ENCODE measurements at places on chromosomes 4 and X.

- DNase-seq: no peak
These were observed 200.4 kb downstream of the ARAP2 start for GRCh38 chr4:36043901-36044300.

DNA sequence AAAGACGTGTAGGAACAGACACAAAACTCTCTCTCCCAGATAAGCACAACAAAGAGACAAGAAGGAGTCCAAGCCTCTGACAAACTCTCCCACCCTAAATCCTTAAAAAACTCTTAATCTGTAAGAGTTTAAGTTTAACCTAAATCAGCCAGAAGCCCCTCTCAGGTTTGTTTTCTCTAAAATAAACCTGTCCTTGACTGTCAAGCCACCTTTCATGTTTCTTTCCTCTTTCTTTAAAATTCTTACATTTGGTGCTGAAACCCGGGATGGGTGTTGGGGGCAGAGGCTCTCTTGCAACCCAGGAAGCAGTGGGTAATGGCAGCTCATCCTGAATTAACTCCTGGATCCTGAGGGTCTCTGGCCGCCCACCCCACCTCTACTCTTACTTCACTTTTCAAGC, 107.8 kb upstream of the TENT5D start:
- DNase-seq: no peak

DNA sequence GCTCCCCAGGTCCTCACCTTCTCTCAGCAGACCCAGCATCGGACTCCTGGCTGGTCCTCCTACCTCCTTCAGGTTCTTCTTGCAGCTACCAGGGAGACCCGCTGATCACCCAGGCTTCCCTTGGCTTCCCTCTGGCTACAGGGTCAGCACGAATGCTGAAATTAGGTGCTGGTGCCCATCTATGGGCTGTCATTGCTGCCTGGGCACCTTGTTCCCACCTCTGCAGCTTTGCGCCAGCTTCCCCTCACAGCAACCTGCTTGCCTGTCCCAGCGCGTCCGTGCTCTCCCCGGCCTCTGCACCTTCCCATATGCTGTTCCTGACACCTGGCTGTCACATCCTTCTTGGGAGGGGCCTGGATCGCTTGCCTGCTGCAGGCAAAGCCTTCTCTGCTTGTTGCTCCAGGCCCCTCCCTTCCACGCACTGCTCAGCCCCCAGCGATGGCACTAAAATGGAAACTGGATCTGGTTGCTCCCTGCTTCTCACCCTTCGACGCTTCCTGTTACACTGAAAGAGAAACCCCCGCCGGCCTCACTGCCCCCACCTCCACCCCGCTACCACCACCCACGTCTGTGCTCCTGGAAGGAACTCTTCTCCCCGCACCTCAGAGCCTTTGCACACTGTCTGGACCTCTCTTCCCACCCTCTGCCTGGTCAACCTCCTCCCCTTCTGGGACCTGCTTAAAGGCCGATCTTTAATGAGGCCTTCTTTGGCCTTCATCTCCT, 22.2 kb downstream of the C4orf50 start:
- no peak for DNase-seq

- no peak for DNase-seq
These were observed 1434.8 kb downstream of the RAPGEF2 start for GRCh38 chr4:160537681-160538080.

- DNase-seq: peak; percentile 83
These were observed 45.9 kb upstream of the CDKN2AIP start for GRCh38 chr4:183398298-183399125.

GRCh38 chr4:67928546-67928945, 34.7 kb downstream of the TMPRSS11A start:
- DNase-seq: no peak

DNA sequence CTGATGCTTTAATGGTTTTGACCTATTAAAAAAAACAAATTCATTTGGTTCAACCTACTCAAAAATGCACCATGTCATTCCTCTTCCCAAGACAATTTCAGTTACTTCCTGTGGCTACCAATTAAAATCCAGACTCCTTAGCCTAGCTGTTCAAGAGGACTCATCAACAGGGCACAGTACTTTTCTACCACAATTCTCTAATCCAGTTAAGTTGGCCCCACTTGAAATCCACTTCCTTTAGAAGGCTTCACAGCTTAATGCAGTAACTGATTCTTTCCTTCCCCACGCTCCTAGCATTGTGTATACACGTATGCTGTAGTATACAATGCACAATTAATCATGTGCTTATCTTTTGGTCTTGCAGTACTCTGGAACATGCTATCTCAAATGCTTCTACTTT, 129.8 kb downstream of the UGT8 start:
- DNase-seq: no peak

GRCh38 chrX:40579141-40579540, 1.6 kb upstream of the ATP6AP2 start:
- DNase-seq: no peak

GRCh38 chr4:69849297-69849696, 10.6 kb downstream of the SULT1E1 start:
- DNase-seq: no peak

DNA sequence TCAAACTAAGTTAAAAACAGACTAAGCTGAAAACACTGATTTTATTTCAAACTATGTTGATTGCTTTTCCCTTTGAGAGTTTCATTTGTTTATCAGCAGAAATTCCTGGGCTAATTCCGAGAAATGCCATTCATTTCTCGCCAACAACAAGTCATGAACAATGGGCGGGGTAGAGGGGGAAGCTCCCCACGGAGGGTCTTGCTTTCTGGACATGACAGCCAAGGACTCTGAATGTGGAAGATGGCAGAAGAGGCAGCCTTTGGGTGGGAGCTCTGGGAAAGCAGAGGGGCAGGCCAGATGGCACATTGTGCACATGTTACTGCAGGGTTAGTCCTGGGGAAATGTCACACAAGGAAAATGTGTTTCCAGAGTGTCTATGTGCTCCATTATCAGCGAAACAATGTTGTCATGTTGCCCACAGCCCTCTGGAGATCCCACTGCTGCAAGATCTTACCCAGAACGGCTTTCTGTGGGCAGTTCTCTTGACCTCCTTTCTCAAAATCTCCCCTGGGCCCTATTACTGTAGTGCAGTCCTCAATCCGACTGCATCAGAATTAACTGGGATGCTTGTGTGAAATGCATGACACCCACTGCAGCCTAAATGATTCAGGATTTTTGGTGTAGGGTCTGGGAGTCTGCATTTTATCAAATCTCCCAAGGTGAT, 45.0 kb downstream of the CHRDL1 start:
- DNase-seq: no peak

- DNase-seq: peak; percentile 36
These were observed 7.6 kb downstream of the FABP2 start for GRCh38 chr4:119314356-119314755.

DNA sequence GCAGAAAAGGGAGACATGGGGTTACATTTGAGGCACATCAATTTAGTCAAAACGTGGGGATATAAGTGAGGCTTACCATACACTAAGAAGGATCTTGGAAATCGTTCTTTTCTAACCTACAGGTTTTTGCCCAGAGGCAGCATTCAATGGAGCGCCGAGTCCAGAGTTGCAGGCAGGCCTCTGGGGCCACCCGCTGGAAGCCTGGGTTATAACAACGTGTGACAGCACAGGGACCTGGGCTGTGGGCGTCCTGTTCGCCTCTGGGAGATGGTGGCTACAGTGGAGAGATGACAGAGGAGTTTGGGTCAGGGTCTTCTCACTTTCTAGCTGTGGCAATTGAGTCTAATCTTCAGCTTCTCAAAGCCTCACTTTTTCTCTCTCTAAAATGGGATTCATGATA, 53.9 kb downstream of the ENPP6 start:
- DNase-seq: peak; percentile 62

DNA sequence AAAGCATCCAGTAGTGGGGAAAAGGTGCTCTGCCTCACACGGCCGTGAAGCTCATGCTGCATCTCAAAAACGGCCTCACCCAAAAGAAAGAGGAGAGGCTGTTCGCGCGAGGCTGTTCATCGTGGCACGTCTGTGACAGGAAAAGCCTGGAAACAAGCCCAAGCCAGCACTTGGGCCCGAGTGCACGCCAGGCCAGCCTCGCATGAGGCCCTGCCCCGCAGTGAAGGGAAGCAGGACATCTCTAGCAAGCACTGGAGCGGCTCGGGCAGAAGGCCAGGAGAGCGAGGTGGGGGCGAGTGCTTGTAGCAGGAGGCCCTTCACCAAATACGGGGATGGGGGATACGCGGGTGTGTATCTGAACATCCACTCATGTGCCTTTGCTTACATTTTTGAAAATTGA, 39.9 kb upstream of the MXD4 start:
- no peak for DNase-seq

DNA sequence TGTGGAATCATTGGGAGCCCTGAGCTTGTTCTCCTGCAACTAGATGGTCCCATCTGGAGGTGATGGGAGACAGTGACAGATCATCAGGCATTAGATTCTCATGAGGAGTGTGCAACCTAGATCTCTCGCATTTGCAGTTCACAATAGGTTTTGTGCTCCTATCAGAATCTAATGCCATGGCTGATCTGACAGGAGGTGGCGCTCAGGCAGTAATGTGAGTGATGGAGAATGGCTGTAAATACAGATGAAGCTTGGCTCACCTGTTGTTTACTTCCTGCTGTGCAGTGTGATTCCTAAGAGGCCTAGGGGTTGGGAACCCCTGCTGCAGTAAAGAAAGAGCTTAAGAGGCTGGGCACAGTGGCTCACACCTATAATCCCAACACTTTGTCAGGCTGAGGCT, 42.2 kb upstream of the PUDP start:
- no peak for DNase-seq

- no peak for DNase-seq
These were observed 37.2 kb downstream of the CXXC4 start for GRCh38 chr4:104457308-104457981.

GRCh38 chrX:70494441-70494840, 49.8 kb downstream of the DLG3 start:
- DNase-seq: peak; percentile 25

DNA sequence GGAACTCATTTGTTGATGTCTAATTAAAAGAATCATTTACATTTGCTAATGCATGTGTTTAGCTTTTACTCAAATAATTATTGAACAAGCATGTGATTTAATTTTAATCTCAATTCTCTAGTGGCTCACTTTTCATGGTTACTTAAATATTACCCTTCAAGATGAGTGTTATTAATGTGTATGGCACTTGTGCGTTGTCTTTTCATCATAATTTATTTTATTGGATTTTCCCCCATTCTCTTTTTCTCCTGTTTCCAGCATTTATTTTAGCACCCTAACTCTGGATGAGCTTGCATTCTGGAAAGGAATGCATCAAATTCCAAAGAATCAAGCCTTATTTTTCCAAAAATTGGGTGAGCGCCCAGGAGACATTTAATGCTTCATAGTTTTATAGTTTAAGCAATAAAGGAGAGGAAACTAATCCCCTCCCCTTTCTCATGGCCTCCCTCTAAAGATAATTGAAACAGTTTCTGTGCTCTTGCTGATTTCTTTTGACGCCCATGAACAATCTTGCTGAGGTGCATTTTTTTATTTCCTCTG, 191.1 kb upstream of the FAT4 start:
- peak; percentile 5 for DNase-seq

GRCh38 chr4:152691761-152692160, 12.0 kb upstream of the TMEM154 start:
- DNase-seq: no peak

DNA sequence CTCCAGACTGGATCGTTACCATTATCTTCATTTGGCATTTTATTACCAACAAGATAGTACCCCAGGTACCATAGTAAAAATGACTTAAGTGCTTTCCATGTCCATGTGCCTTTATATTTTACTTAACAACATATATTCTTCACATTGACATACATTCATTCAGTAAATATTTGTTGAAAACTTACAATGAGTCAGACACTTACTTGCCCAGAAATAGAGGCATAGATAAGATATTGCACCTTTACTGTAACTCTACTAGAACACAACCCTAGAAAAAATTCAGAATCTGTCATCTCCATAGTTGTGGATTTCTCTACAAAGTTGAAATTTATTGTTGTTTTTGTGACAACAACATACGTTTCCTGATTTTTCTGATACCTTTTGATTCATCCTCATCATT, 640.6 kb downstream of the RPA4 start:
- DNase-seq: no peak

DNA sequence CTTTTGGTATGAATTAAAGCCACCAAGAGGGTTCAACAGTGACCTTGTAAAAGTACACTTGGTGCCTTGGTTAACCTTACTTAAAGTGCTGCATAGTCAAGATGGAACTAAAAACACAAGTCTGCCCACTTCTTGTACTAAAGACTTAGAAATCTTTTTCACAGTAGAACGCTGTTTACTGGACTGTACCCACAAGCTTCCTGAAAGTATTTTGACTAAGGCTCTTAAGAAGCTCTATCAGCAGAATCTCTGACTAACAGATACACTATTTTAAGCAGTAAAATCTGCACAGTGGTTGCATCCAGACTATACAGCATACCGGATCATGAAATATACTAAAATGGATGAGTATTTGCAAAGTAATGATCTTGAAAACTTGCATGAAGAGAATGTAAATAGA, 7.2 kb downstream of the RAB28 start:
- peak; percentile 30 for DNase-seq

DNA sequence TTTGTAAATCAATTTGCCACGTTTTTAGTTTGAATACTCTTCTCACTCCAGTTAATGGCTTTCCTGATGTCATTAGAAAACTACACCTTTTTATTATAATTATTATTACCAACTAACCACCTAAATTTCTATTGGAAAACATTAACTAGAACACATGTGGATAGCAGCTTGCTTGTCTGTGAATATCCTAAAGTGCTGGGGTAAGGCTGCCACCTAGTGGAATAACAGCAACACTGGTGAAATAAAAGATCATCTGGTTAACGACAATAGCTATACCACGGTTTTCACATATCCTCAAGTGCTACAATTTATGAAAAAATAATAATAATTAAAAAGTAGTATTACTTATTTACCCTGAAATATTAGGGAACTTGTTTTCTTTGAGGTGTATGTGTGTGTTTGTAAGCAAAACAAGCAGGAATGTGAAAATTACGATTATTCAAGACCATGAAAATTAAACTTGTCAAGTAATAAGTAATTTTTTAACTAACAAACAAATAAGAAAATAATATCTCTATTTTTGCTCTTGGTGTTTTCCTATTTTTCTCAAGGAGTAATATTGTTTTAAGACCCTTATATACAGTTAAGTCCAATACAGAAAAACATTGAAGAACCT, 130.1 kb upstream of the TECRL start:
- peak; percentile 62 for DNase-seq

DNA sequence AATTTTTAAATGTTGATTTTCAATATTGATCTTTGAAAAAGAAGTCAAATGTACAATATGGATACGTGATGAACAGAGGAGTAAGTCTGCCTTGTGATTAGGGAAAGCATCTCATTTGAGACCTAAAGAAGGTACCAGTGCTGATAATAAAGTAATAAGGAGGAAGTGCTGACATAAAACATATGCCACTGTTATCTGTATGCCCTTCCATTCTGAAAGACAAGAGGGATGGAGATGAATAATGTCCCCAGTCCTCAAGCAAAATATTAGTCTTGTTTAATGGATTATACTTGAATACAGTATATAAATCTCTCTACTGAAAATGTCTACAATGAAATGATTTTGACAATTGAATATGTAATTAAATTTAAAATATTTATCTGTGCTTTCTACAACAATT, 58.2 kb downstream of the CCSER1 start:
- no peak for DNase-seq
